ENCODE measurements at places on chromosomes 13 and 19. TPM values are rescaled to one million over a fixed set of nuclear protein-coding genes. Genes with fewer than 3 reads are reported as not detected.
A peak's percentile ranks its signal among the peaks of the same experiment; 100 is the strongest.

DNA sequence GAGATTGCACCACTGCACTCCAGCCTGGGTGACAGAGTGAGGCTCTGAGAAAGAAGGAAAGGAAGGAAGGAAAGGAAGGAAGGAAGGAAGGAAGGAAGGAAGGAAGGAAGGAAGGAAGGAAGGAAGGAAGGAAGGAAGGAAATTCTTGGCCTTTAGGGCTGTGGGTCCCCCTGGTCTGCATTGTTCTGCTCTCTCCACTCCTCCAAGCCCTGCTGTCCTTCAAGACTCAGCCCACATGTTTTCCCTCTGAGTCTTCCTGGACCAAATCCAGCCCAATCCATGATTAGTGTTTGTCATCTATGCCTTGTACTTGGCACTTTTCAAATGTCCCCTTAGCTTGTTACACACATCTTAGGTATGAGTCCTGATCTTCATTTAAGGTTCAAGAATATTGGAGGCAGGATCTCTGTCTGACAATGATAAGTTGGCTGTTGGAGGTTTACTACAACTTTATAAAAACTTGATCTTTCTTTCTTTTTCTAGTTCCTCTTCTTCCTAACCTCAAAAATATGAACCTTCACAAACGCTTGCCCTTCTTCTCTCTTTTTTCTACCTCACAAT is 48.8 kb upstream of the INTS6 start:
- no peak for DNase-seq

DNA sequence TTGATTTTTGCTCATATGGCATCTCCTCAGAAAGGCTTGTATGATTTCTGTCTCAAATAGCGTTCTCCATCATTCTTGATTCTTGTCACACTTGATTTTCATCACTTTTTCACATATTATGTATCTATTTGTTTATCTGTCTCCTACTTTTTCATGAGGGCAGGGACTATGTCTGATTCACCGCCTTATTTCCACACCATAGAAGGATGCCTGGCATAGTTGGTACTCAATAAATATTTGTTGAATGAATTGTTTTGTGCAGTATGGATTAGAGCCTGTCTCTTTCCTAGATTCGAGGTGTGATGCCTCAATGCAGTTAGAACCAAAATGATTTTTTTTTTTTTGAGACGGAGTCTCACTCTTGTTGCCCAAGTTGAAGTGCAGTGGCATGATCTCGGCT is 12.1 kb downstream of the SAE1 start:
- DNase-seq, result no peak

Gene PSG6
- total RNA-seq, result 1.9 TPM

DNA sequence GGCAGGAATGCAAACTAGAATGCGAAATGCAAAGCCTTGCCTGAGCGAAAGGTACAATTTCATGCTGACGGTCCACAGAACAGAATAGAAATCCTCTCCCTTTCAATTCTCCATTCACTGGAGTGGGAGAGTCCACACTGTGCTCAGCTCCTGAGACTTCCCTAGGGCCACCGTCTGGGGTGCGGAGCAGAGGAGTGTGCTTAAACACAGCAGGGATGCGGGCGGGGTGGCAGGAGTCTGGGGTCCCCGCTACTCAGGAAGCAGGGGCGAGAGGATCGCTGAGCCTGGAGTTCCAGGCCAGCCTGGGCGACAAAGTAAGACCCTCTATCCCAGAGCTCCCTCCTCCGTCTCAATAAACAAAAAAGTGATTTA is 552 bp upstream of the ZNF816 start:
- no peak for DNase-seq

- DNase-seq, result no peak
These were observed 102.9 kb downstream of the FOXO1 start for GRCh38 chr13:40563350-40564125.

Gene CAPS
- 14.5 TPM for total RNA-seq

GRCh38 chr13:113625965-113626721 is 31.9 kb downstream of the ATP4B start:
- no peak for DNase-seq

- no peak for DNase-seq
These were observed 92.3 kb upstream of the RNF113B start for GRCh38 chr13:98269386-98269785.

DNA sequence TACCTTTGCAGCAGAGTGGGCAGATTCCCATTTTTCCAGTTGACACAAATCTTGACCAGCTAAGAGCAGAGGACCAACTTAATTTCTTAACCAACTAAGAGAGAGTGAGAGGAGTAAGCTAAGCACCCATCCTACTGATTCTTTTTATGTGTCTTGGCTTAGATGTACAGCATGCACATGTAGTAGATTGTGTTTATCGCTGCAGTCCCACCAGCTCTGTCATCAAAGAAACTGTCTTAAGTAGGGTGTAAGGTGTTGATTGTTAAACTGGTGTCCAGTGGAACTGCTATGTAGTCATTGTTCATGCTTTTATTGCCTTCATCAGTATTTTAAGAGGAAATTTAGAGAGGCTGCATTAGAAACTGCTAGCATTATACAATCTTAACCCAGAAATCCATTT is 9.0 kb upstream of the UFM1 start:
- DNase-seq, result no peak

GRCh38 chr19:6161271-6161850 is 25.9 kb downstream of the ACSBG2 start:
- peak; percentile 15 for DNase-seq

GRCh38 chr19:15136234-15136954 is 29.2 kb downstream of the SYDE1 start:
- DNase-seq, result no peak

Gene ING1
- 13.4 TPM for total RNA-seq

DNA sequence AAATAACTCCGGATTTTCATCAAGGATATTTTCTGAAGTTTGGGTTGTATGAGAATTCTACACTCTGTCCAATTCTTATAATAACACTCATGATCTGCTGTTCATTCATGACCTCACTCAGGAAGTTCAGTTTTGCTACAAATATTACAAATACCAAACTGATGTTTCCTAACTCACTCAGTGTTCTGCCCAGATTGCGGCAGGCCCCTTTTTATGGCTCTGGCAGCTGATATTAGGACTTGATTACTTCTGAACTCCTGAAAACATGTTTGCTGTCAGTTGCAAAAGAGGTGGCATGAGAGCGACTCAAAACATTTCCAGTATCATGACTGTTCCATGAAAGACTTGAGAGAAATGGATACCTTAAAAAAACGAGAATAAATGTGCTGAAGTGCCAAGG is 188.0 kb downstream of the RGCC start:
- DNase-seq, result no peak

Gene MEIS3
- total RNA-seq, result 1.9 TPM

Gene ZNF208
- total RNA-seq, result 0.88 TPM

DNA sequence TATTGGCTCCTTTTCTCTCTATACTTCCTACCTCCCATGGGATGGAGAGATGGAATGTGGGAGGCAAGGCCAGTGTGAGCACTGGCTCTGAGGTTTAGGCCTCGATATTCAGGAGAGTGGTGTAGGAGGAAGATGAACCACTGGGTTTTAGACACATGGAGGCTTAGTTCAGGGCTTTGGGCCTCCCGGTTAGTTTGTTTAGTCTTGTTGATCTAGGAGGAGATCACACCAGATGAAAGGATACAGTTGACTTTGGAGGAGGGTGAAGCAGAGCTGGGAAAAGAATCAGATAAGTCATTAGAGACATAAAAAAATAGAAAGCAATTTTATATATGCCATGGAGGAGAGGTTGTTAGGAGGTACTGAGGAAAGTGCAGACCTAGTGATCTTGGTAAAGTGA is 30.9 kb downstream of the RNASEH2B start:
- no peak for DNase-seq

GRCh38 chr13:28542804-28543203 is 47.9 kb upstream of the FLT1 start:
- DNase-seq, result no peak

- no peak for DNase-seq
These were observed 5.1 kb downstream of the PPP1R12C start for GRCh38 chr19:55112246-55112776.
